ENCODE measurements at places on chromosomes 3 and 15. TPM values are rescaled to one million over a fixed set of nuclear protein-coding genes. Genes with fewer than 3 reads are reported as not detected.

The PLCL2 gene
- total RNA-seq, result 39.6 TPM

The ISL2 gene
- total RNA-seq, result 11.6 TPM

The BFSP2 gene
- total RNA-seq, result not detected

The IQGAP1 gene
- total RNA-seq, result 172 TPM

The PEX5L gene
- total RNA-seq, result not detected

The TEX55 gene
- not detected for total RNA-seq

The PAK6 gene
- total RNA-seq, result 4.7 TPM

The CCK gene
- total RNA-seq, result 3.5 TPM

The KNG1 gene
- total RNA-seq, result not detected

The BCHE gene
- 0.67 TPM for total RNA-seq

The LNP1 gene
- 1.1 TPM for total RNA-seq

The RBP2 gene
- 478 TPM for total RNA-seq

The DAPK2 gene
- total RNA-seq, result 83.4 TPM

The PIGZ gene
- 5.0 TPM for total RNA-seq

The SLC25A20 gene
- 138 TPM for total RNA-seq

The GOLGA8N gene
- 9.8 TPM for total RNA-seq

All from Peyer's patch (tissue), 4 donors.